Spleen (tissue), 13 donors: ENCODE measurements at places on chromosomes 12 and 14. TPM values are rescaled to one million over a fixed set of nuclear protein-coding genes. Genes with fewer than 3 reads are reported as not detected.

The FOXN3 gene
- 9.2 TPM for polyA plus RNA-seq

DNA sequence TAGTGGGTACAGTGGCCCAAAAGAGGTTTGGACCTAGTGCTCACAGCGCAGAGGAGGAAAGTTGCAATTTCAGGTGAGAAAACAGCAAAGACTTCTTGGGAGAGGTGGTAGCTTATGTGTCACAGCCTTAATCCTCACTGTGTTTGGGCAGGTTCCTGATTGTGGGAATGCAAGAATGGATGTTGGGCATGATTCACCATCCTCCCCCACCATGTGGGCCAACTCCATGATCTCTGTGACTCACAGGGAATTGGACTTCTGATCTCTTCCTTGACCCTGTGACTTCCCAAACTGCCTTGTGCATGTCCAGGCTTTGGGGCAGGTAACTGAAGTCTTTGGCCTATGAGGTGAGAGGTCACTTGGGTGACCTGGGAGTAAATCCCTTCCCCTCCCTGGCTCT, 1.8 kb upstream of the CHST11 start:
- H3K4me1 ChIP-seq: peaks cover 9% of the 10 kb centered on the region
- no peak for DNase-seq
- no peak overlapping the region for H3K4me3 ChIP-seq
- no peaks in the 10 kb centered on the region for H3K36me3 ChIP-seq

The SYCP3 gene
- 0.48 TPM for polyA plus RNA-seq

The DAAM1 gene
- polyA plus RNA-seq: 9.7 TPM

The TCL1B gene
- polyA plus RNA-seq: 0.22 TPM

- no peak for DNase-seq
- H3K27me3 ChIP-seq: no peaks in the 10 kb centered on the region
- H3K4me3 ChIP-seq: no peak overlapping the region
- H3K4me1 ChIP-seq: peaks cover 4% of the 10 kb centered on the region
Observed at GRCh38 chr12:51997136-51997535, 9.6 kb upstream of the TAMALIN start.

The NUDT4 gene
- polyA plus RNA-seq: 14.9 TPM
